ENCODE measurements at places on chromosomes 3 and 15.

- DNase-seq: no peak
Measured at GRCh38 chr3:53069422-53070068, 23.7 kb upstream of the SFMBT1 start.

DNA sequence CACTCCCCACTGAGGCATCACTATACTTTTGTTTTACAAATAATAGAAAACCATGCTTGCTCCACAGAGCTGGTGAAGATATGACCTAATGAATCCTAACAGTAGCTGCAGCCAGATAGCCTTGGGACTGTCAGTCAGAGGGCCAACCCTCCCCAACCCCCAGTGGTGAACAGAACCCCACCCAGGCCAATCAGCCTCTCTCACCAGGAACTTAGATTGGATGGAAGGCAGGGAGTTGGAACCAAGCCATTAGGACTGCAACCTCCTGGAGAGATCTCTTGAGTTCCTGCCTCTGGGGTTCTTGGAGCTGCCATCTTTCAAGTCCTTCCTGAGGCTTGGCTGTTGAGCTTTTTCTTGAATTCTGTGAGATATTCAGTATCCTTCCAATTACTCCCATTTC, 3.0 kb upstream of the MRPS22 start:
- no peak for DNase-seq

- peak; percentile 89 for DNase-seq
Measured at GRCh38 chr15:78004919-78005634, 72.4 kb downstream of the TBC1D2B start.

DNA sequence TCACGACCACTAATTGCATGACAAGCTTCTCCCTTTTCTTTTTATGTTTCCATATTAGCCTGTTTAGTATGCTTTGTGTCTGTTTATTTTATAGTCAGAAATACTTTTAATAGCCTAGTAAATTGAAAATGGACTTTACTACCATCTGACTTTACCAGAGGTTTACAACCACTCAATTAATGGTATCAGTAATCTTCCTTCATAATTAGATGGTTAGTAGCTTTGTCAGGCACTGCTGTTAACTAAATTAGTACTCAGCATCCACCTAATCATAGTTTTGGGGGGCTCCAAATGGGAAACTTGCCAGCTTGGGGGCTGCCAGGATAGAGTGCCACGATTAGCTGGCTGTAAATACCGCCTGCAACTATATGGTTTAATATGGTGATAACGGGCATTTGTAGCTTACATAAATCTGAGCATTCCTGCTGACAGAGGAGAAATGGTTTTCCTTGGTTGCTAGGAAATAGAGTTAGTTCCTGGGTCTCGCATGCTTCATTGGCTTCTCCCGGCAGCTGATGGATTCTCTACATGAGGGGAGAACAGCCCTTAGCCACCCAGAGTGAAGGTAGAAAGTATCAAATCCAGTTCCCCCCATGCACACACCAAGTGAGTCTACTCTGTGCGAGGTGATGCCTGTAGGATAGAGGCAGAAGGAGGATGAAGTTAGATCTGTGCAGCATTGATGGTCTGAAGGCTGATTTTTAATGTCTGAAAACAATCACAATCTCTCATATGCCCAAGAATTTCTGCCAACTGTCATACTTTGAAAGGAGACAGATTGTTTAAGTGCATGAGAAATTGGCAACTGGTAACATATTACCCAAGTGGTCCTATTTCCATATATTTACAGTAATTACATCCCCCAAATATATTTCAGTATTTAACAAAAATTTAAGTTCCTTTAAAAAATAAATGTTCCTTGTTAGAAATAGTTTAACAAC, 326.6 kb upstream of the PROK2 start:
- no peak for DNase-seq

DNA sequence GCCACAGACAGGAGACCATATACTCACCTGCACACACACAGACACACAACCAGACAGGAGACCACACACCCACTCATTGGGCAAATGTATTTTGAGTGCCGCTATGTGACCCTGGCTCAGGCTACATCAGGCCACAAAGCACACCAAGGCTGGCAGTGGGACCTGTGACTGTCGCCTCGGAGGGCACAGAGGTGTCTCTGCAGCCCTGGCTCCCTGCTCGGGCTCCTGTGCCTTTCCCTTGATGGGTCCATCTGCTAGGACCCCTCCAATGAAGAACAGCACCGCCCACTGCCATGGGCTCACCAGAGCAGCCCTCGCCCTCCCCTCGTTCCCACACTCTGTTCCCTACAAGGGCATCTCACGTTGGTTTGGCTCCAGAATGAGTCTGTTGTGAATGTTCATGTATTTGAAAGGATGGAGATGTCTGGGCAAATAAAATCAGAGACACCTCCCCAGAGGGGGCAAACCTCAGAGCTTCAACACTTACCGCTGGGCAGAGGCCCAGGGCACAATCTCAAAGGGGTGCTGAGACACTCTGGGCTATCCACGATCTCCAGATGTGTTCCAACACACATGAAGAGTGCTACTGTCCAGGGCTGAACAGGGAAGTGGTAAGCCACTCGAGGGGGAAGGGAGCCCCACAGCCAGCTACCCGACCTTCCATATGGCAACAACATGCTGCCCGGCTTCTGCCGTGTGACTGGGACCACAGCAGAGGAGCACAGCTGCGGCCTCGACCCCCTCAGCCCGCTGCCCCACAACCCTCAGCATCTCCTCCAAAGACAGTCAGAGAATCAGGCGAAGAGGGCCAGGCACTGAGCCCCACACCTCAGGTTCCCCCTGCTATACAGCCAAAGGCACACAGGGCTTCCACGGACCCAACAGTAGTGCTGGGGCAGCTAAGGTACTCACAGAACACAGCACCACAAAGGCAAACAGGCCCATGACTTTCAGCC, 74.9 kb downstream of the OCA2 start:
- DNase-seq: no peak

- no peak for DNase-seq
Measured at GRCh38 chr3:67561667-67562394, 92.6 kb downstream of the SUCLG2 start.

DNA sequence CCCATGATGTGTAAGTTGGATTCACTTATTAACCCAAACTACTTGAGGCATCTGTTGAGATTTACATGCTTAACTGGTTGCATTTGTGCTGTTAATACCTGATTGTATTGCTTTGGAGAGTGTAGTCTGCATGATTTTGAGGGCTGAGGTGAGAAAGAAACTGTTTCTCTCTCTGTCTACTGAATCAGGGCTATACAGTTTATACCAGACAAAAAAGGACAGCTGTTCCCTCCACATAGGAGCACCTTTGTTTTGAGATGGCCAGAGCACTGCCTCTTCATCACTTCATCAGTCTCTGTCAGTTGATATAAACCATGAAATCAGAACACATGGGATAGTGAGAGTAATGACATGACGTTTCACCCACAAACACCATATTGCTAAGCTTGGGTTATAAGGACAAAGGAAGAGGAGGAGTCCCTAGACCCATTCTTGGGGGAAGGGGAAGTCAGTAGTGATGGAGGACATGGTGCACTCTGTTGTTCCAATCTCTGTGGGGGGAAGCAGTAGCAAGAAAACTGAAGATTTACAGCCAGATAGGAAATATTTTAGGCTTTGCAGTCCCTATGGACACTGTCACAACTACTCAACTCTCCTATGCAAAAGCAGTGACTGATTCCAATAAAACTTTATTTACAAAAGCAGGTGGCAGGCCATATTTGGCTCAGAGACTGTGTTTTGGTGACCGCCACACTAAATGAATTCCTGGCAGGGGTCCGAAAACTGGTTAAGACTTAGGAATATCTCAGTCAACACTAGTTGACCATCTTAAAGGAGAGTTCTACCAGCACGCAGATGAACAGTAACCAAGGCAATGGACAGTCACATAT, 123.9 kb upstream of the NR2E3 start:
- DNase-seq: no peak

- peak; percentile 9 for DNase-seq
Measured at GRCh38 chr3:174099724-174100123, 702.2 kb downstream of the NLGN1 start.

DNA sequence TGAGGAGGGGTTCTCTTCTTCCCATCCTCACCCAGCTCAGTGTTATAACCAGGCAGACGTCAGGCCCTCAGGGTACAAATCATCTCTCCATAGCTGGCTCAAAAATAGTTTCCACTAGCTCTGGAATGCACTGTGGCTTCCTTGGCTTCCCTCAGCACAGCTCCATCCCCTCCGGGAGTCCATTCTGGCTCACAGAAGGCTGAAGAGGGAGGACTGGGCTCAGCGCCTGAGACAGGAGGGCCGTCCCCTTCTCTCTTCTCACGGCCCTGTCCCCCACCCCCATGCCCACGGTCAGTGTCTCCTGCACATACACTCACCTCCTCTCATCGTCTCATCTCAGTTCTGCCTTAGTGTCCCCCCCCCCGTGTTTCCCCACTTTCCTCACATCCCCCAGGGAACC, 50.1 kb downstream of the UMPS start:
- DNase-seq: peak; percentile 94

Data from myocyte (in vitro differentiated cells).